ENCODE measurements at places on chromosomes 2 and 18. TPM values are rescaled to one million over a fixed set of nuclear protein-coding genes. Genes with fewer than 3 reads are reported as not detected.

DNA sequence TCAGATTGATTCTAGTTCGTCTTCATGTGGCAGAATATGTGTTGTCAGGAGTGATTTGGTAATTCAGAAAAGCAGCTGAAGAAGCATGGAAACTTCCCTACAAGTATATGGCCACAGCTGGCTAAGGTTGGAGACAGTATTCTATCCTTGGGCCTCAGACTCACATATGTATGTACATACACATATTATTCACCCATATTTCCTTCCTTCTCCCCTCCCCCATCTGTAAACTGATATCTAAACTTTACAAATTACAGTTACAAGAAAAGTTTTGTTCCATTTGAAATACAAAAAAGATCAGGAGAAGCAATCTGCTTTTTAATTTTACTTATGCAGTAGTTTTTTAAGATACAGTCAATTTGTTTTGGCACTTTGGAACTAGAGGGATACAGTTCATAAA, 3.1 kb downstream of the SP3 start:
- no peak for DNase-seq

- no peak for DNase-seq
Measured at GRCh38 chr2:217204358-217204757, 344.5 kb upstream of the TNP1 start.

GRCh38 chr2:155060896-155061295, 362.4 kb downstream of the KCNJ3 start:
- no peak for DNase-seq

DNA sequence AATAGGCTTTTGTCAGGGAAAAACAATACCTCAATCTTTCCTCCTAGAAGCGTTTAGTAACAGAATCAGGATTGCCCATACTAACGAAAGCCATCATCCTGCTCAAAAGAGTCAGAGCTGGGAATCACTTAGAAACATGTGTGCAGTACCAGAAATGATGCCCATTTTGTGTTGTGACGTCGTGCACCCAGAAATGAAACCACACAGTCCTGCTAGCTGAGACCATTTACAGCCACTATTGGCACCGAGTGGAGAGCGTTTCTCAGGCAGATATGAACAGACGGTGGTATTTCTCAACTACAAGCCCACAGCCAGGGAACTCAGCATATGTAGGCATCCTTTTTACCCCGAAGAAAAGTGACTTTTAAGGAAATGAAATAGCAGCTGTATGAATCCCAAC, 284.3 kb upstream of the LRATD1 start:
- no peak for DNase-seq

- DNase-seq: no peak
Measured at GRCh38 chr2:54065411-54065810, 50.0 kb upstream of the ACYP2 start.

GRCh38 chr18:61995618-61996017, 102.8 kb upstream of the RNF152 start:
- no peak for DNase-seq

- DNase-seq: no peak
Measured at GRCh38 chr2:105580870-105581554, 163.7 kb upstream of the NCK2 start.

DNA sequence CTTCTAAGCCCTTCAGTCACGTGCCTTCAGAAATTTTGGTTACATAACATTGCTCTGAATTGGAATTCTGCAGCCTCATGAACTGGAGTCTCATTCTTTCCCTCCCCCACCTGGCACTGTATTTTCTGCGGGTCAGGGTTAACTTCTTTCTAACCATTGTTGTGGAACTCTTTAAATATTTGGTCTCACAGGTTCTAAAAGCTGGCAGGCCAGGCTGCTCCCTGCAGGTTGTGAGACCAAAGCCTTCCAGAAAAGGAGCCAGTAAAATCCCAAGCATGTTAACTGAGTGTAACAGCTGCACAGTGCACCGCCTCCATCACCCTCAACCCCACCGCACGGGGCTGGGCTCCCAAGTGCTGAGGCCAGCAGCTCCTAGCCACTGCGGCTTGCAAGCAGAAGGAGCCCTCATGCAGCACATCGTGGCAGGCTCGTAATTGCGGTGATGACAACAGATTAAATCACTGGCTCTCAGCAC, 174.1 kb upstream of the ALPP start:
- DNase-seq: no peak

GRCh38 chr2:72862239-72862988, 24.8 kb upstream of the SPR start:
- peak; percentile 87 for DNase-seq

GRCh38 chr2:21461754-21462240, 338.0 kb downstream of the TDRD15 start:
- DNase-seq: no peak

- DNase-seq: no peak
Measured at GRCh38 chr2:224094413-224094812, 55.3 kb upstream of the SERPINE2 start.

DNA sequence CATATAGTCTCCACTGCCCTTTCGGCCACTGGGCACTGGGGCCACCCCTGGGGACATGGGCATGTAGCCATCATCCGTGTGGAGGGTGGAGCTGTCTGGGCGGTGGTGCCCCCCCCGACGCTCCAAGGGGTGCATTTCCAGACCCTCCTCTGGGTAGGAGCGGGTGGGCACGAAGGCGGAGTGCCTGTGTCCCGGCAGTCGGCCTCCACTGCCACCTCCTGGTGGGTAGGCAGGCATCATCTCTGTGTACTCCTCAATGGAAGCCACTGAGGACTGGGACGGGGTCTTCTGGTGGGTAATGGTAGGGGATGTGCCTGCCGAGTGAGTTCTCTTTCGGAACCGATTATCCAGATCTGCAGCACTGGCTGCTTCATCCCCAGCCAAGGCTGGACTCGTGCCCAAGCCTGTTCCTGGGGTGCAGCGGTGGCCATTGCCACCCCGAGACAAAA, 2.8 kb downstream of the IRS1 start:
- DNase-seq: no peak

DNA sequence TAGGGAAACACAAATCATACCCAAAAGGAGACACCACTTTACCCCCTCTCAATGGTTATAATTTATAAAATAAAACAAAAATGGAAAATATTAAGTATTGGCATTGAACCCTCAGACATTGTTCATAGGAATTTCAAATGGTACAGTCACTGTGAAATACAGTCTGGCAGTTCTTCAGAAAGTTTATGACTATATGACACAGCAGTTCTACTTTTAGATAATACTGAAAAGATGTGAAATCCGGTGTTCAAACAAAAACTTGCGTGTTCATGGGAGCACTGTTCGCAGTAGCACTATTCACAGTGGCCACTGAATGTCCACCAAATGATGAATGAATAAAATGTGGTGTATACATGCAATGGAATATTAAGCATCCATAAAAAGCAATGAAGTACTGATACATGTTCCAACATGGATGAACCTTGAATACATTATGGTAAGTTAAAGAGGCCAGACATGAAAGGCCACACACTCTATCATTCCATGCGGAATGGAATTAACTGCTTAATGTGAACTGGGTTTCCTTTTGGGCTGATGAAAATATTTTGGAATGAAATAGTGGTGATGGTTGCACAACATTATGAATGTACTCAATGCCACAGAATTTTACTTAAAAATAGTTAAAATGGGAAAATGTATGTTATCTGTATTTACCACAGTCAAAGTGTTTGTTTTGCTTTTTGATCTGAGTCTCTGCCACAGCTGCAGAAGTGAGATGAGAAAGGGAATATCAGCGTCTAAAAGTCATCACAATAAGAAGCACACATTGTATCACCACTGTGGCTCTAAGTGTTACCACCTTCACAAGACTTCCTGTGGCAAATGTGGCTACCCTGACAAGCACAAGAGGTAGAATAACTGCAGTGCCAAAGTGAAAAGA, 864.6 kb downstream of the SUCLG1 start:
- no peak for DNase-seq

- DNase-seq: no peak
Measured at GRCh38 chr18:39491408-39491807, 1925.8 kb upstream of the CELF4 start.

GRCh38 chr2:236693531-236693930, 123.9 kb downstream of the ACKR3 start:
- no peak for DNase-seq

DNA sequence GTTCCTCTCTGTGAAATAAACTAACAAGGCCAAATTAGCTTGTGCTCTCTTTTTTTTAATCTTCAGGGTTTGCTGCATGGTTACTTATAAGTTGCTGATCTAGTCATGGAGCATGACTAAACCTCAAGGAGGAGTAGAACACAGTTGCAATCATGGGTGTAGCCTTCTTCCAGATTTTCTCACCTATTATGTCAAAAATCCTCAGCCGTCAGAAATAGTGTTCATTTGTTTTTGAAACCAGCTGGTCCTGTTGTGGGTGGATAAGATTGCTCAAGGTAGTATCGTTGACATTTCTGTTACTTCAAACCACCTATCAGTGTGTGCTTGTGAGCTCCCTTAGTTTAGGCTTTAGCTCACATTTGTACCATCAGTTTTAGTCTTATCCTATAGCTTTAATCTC, 11.2 kb downstream of the RELCH start:
- no peak for DNase-seq

GRCh38 chr2:164739966-164740365, 101.7 kb downstream of the COBLL1 start:
- DNase-seq: no peak

DNA sequence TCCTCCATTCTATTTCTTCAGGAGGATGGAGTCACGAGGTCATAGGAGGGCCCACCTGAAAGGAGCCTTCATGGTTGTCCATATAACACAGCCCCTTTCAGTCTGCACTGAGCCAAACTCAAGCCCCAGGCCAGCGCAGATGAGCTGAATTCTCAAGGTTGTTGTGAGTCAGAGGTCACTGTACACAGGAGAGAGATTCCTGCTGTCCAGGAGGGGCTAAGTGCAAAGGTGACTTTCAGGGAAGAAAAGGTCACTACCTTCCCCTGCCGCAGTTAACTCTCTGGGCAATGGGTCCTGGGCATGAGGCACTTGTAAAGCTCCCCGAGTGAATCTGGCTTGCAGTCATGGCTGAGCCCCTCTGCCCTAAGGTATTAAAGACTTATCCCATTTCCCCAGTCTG, 150.7 kb downstream of the CTIF start:
- no peak for DNase-seq

- no peak for DNase-seq
Measured at GRCh38 chr18:39913672-39914366, 2041.2 kb upstream of the PIK3C3 start.

GRCh38 chr2:212078103-212078502, 460.5 kb downstream of the ERBB4 start:
- DNase-seq: no peak

DNA sequence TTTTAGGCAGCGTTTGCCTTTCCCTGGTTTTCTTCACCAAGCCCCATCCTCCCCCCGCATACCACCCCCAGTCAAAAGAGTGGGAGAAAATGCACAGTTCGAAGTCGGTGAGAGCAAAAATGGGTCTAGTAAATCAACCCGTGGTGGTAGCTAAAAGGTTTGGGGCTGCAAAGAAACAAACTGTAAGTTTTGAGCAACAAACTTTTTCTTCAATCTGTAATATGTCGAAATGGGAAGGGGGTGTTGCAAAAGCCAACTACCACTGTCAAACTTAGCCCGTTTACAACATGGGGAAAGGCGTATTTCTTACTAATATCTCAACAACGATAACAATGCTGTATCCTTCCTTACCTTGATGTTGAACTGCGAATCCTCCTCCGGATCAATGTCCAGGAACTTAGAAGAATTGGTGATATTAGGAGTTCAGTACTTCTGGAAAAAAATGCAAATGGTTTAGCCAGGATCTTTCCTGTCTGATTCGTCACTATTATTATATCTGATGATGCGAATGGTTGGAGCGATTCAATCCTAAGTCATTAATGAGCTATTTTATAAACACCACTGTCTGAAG, 2.4 kb upstream of the SATB2 start:
- no peak for DNase-seq

DNA sequence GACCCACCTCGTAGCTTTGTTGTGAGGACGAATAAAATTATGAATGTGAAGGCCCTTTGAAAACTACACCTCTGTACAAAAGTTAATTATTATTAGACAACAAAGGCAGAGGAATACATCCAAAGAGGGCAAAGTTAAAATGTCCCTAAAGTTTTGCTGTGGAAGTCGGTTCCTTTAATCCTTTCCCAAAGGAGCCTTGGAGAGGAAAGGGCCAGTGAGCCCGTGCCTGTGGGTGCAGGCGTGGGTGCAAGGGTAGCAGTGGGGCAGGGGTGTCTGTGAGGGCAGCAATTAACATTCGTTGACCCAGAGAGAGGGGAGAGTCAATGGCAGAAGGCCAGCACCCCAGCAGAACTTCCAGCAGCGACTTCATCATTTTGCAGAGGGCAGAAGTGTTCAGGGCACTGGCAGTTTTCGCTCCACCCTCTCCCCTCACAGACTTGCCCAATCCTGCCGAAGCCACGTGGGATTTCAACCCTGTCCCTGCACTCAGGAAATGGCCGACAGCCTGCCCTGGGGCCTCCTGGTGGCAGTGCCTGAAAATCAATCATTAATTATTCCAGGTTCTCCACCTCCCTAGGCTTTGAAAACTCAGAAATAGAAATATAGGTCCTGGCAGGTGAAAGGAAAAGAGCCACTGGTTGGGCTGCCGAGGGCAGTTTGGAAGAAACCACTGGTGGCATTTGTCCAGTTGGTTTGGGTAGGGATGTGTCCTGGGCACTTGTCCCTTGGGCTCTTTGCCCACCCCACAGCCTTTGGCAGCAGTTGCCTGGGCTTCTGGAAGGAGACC, 4.2 kb upstream of the PAX8 start:
- peak; percentile 51 for DNase-seq

GRCh38 chr2:113060396-113060795, 1.4 kb downstream of the IL36RN start:
- no peak for DNase-seq

GRCh38 chr2:116668691-116669090, 1145.8 kb upstream of the DDX18 start:
- DNase-seq: no peak

DNA sequence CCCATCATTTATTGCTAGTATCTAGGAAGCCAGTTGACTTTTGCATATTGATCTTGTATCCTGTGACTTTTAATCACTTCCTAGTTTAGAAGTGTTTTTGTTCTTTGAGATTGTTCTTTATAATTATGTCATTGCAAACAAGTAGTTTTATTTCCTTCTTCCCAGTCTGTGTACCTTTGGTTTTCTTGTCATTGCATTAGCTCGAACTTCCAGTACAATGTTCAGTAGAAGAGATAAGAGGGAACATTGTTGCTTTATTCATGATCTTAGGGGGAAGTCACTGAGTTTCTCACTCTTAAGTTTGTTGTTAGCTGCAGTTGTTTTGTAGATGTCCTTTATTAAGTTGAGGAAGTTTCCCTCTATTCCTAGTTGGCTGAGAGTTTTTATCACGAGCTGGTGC, 61.0 kb downstream of the TRAPPC12 start:
- DNase-seq: no peak

GRCh38 chr2:45013229-45014015, 4.2 kb upstream of the SIX2 start:
- DNase-seq: no peak

Gene ZSWIM2
- not detected for polyA plus RNA-seq

Gene GALNT14
- 1.9 TPM for polyA plus RNA-seq

Gene SPATA3
- polyA plus RNA-seq: not detected

Gene IL1RL1
- 5.2 TPM for polyA plus RNA-seq

Gene NAT8
- 67.5 TPM for polyA plus RNA-seq

Gene SIX3
- polyA plus RNA-seq: not detected

Gene AGAP1
- polyA plus RNA-seq: 5.8 TPM

Gene GPR75
- 0.21 TPM for polyA plus RNA-seq

Gene MTERF4
- 13.3 TPM for polyA plus RNA-seq

Gene GNLY
- 1.3 TPM for polyA plus RNA-seq

Gene CFC1
- not detected for polyA plus RNA-seq

Gene ADCYAP1
- 0.02 TPM for polyA plus RNA-seq

Gene DTNB
- polyA plus RNA-seq: 9.1 TPM

Gene AGXT
- 1,572 TPM for polyA plus RNA-seq

Gene SKA1
- 0.81 TPM for polyA plus RNA-seq

Gene C2orf80
- polyA plus RNA-seq: not detected

Gene COBLL1
- polyA plus RNA-seq: 49.6 TPM

Gene GALNT13
- not detected for polyA plus RNA-seq

Measured in liver (tissue), 10 donors.